ENCODE measurements at places on chromosomes 1 and 21.

- no peak for DNase-seq
Measured at GRCh38 chr21:21241391-21241790, 243.2 kb downstream of the NCAM2 start.

DNA sequence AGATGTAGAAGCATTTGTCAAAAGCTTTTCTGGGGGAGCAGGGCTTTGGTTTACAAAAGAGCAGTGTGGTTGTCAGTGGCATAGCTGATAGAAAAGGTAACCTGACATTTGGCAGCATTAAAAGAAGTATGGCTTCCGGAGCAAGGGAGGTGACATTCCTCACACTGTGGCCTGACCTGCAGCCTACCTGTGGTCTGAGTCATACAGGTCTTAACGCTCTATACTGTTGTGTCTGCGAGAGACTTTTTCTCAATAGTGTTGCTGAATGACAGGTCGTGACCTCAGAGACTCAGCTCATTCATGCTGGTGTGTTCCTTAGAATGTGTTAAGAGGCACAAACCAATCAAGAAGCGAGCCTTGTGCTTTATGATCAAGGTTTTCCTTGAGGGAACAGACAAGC, 19.3 kb downstream of the PHGDH start:
- no peak for DNase-seq

DNA sequence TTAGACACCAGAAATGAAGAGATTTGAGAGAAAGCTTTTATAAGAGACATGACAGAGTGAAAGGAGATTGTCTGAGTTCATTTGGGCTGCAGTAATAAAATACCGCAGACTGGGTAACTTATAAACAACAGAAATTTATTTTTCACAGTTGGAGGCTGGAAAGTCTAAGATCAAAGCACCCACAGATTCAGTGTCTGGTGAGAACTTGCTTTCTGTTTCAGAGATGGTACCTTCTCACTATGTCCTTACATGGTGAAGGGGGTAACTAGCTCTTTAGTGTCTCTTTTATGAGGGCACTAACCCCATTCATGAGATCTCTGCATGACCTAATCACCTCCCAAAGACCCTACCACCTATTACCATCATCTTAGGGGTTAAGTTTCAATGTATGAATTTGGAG, 30.9 kb upstream of the FCRL4 start:
- no peak for DNase-seq

- DNase-seq, result no peak
Measured at GRCh38 chr1:46062651-46063319, 69.6 kb downstream of the PIK3R3 start.

DNA sequence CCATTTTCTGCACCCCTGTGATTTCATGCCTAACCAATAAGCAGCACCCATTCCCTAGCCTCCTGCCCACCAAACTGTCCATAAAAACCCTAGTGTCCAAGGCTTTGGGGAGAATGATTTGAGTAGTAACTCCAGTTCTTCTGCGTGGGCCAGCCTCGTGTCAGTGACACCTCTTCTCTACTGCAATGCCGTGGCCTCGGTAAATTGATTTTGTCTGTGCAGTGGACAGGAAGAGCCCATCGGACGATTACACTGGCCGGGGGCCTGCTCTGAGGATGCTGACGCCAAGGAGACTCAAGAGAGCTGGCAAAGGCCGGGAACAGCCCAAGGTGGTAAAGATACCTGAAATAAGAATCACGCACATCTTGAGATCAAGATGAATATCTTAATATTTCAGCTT, 29.3 kb downstream of the RSPH1 start:
- DNase-seq, result no peak

DNA sequence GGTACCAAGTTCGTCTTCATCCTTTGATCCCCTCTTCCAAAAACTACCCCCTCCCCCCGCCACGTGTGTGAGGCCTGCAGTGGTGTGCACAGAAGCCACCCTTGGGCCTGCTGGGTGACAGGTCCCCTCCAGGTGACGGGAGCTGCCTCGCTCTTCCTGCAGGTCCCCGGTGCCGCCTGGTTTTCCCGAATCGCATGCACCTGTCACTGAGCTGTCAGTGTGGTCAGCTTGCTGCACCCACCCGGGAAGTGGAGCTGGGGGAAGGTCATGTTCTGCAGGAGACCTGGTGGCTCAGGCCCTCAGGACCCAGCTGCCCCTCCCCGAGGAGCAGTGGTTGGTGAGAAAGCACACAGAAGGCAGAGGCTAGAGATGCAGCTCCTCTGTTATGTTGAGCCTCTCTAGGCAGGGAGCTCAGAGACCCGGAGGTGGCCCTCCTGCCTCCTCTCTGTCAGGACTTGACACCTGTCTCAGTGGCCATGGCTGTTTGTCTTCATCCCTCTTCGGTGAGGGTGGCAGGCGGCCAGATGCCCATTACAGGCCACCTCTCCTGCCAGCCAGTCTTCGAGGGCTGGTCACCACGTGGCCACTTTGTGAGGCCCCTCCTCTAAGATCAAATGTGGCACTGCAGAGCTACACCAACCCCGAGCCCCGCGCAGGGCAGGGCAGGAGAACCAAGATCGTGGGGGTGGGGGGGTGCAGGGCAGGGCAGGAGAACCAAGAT, 60.9 kb downstream of the SKI start:
- DNase-seq, result no peak

DNA sequence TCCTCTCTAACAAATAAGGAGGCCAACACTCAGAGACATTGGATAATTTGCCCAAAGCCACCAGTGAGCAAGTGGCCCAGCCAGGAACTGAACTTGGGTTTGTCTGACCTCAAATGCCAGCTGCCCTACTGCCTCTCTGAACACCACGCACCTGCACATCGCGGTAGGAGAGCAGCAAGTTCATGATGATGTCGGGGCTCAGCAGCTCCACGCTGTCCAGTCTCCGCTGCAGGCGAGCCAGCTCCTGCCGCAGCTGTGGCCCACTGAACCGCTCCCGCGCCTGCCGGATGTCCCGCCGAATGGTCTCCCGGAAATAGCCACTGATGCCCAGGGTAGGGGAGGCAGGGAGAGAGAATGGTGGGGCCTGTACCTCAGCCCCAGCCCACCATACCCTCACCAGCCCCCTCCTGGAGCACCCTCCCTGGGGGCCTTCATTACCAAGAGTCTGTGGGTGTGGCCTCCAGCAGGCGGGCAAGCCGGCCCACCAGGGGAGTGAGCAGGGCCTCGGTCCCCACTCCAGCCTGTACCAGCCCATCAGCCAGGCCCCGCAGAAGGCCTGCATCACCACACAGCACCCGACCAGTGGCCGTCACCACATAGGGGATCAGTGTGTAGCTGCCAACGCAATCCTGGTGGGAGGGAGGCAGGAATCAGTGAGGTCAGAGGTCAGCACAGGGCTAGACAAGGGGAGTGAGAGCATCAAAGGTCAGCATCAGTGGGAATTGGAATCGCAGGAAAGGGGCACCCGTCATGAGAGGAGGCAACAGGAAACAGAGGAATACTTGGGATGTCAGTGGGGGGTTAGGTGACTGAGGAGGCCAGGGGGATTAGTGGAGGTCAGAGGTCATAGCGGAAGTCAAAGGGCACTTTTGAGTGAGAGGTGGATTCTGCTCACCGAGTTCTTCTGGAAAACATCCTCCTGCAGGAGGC, 2.7 kb downstream of the MAP3K6 start:
- no peak for DNase-seq

DNA sequence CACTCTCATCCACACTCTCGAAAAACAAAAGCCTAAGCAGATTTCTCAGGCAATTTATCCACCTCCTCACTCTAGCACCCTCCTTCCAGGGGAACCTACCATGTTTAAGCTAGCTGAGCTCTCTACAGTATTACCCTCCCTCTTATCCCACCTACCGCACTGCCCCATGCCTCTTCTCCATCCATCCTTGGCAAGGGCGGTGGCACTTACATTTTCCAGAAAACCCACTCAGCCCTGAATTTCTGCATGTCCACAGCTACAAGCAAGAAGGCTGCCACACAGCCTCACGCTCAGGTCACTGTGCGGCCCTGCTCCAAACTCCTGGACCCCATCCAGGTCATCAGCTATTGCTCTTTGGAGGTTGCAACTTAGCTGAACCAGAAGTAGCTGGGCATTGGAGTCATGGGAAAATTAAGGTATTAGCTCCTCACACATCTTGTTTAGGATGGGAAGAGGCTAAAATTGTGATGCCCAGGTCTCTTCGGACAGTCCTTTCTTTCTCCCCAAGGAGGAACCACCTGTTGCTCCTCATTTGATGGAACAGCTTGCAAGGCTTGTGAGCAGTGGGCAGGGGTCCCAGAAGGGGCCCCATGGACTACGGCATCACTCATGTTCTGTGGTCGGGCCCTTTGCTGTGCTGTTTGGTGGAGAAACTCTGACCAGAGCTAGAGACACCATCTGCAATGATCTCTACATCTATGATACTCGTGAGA, 1.1 kb downstream of the KLHDC9 start:
- DNase-seq, result no peak

GRCh38 chr21:31012133-31013089, 25.9 kb downstream of the KRTAP19-8 start:
- no peak for DNase-seq

- no peak for DNase-seq
Measured at GRCh38 chr21:37223804-37224345, 43.3 kb downstream of the VPS26C start.

- peak; percentile 25 for DNase-seq
Measured at GRCh38 chr1:89519779-89520358, 4.8 kb upstream of the LRRC8B start.

- peak; percentile 54 for DNase-seq
Measured at GRCh38 chr1:9317591-9318417, 25.1 kb downstream of the SPSB1 start.

GRCh38 chr1:187817782-187818181, 989.0 kb downstream of the PLA2G4A start:
- DNase-seq, result no peak

- DNase-seq, result no peak
Measured at GRCh38 chr1:178034676-178035075, 59.2 kb upstream of the RASAL2 start.

DNA sequence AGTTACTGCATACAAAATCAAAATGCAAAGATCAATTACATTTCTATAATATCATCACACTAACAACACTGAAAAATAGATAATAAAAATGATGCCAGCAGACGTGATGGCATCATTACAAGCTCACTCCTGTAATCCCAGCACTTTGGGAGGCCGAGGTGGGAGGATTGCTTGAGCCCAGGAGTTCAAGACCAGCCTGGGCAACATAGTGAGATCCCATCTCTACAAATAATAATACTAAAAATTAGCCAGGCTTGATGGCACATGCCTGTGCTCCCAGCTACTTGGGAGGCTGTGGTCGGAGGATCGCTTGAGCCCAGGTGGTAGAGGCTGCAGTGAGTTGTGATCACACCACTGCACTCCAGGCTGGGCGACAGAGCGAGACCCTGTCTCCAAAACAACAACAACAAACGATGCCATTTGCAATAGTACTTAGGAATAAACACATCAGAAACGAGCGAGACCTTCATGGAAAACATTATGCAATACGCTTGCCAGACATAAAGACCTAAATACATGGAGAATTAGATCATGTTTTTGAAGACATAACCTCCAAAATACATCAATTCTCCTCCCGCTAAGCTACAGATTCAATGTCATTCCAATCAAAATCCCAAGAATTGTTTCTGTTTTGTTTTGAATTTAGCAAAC, 86.6 kb upstream of the ERRFI1 start:
- DNase-seq, result no peak

DNA sequence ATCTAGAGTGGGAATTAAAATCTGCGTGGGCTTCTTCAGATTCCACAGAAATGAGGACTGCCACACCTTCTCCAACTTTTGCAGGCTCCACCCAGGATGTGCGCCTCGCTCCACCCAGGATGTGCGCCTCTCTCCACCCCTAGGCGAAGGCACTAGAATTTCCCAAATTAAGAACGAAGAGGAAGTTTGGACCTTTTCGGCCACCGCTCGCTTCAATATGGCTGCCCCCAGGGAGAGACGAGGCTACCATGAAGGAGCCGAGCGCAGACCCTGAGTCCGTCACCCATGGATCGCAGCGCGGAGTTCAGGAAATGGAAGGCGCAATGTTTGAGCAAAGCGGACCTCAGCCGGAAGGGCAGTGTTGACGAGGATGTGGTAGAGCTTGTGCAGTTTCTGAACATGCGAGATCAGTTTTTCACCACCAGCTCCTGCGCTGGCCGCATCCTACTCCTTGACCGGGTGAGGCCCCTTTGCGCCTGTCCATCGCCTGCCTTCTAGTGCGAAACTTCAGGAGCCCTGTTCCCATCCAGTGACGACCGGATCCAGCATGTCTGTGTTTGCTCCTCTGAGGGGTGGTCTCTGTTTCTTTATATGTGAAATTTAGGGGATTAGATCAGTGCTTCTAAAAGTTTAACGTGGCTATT, at the start of the genes CRYZ and TYW3:
CRYZ (minus strand) TSS at position 91 of the 644 bp plus-strand sequence. CDS start 8,229 bp downstream, outside the sequence.
TYW3 (plus strand) TSS at position 193 of the 644 bp plus-strand sequence; CDS start at position 286, 93 bp downstream.
- peak; percentile 93 for DNase-seq

GRCh38 chr1:41673806-41674205, 189.3 kb upstream of the EDN2 start:
- DNase-seq, result no peak

DNA sequence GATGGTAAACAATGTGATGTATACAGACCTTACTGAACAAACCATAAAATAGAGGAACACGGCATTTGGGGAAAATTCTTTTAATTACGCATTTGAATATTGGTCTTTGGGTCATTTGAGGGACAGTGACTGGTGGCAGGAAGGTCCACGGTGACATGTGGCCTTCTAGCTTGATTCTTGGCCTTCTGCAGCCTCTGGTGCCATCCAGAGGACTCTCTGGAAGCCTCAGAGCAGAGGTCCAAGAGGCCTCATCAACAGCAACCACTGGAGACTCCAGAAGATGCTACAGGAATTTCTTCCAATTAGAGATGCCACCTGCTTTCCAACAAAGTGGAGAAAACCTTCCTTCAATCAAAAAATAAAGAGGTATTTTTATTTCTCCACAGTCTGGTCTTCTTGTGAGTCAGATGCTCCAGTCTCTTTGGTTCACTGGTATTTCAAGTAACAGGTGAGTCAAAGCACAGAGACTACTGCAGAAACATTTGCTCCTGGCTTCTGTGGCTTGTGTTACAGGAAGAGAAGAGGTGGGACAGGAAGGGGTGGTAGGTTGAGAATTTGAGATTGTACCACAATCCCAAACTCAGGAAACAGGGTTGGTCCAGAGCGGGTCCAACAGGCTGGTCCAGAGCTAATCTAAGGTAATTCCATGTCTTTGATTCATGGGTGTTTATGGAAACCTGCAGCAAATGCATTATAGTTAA, 2.7 kb upstream of the F5 start:
- no peak for DNase-seq

DNA sequence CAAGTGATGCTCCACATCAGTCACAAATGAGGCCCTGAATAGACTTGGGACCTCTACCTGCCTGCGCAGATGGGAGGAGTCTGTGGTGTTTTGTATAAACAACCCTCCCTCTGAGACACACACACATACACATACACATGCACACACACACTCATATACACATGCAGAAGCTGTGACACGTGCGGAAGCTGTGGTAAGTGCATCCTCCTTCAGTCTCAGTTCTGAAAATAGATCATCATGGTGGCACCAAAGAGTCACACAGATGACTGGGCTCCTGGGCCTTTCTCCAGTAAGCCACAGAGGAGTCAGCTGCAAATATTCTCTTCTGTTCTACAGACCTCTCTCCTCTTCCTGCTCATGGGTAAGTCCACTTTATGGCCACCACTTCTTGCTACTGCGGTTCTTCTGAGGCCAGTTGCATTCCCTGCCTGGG, at the start of gene LY9:
LY9 (plus strand) TSS at position 224 of the 433 bp plus-strand sequence; CDS start at position 238, 14 bp downstream.
- DNase-seq, result no peak

All from AG10803 (cell line).